HFFc6 (cell line): ENCODE measurements at places on chromosomes 7 and 10.

GRCh38 chr7:138981332-138982203, at the start of gene KIAA1549:
KIAA1549 (minus strand) TSS chr7:138981389; CDS start chr7:138981269, 120 bp downstream.
- peak; percentile 54 for DNase-seq

DNA sequence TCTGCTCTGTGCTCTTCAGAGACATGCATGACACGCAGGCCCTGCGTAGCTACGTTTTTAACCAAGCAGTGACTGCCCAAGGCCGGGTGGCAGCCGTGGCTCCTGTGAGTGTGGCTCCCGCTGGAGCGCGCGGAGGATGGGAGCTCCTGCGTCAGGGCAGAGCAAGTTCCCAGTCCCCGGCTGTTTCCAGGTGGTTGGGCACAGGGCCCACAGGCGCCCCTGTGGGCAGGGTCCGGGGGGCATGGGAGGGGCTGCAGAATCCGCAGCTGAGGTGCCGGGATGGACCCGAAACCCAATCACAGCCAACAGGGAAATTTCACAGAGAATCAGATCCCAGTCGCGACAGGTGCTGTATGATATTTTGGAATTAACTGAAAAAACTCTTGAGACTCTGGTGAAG, 9.8 kb downstream of the NKX6-2 start:
- no peak for DNase-seq

- DNase-seq: no peak
Measured at GRCh38 chr7:117076426-117076943, 123.2 kb downstream of the ST7 start.

DNA sequence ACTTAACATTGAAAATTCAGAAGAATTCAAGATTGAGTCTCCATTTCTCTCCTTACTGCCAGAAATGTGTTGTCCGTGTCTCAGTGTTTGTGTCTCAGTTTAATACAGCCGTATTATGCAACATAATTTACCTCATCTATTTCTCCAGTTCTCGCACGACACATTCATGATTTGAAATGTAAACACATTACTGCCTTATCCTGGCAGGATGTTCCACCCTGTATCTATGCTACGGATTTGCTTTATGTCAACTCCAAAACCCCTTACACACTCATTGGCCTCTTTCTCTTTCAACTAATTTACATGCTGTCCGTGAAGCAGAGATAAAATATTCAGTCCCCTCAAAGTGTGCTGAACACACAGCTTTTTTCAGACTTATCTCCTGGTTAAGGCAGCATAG, 653.7 kb upstream of the SEMA3D start:
- DNase-seq: no peak

DNA sequence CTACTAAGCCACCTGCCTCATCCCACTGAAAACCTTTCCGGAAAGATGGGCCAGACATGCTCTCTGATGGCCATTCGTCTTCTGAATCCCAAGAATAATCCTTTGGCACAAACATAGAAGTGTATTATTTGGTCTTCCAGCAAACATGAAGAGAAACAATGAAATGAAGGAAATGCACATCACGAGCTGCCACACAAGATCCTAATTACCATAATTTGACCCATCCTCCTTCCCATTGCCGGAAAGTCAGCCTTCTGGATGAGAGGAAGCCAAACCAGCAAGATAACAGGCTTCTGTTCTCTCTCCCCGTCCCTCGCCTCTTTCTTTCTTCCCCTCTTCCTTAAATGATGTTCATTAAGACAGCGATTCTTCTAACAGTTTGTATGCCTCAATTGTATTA, 218.9 kb upstream of the KMT2E start:
- no peak for DNase-seq

GRCh38 chr10:24645784-24646183, 77.9 kb downstream of the ARHGAP21 start:
- peak; percentile 15 for DNase-seq

GRCh38 chr10:82742898-82743297, 867.9 kb downstream of the NRG3 start:
- DNase-seq: no peak

DNA sequence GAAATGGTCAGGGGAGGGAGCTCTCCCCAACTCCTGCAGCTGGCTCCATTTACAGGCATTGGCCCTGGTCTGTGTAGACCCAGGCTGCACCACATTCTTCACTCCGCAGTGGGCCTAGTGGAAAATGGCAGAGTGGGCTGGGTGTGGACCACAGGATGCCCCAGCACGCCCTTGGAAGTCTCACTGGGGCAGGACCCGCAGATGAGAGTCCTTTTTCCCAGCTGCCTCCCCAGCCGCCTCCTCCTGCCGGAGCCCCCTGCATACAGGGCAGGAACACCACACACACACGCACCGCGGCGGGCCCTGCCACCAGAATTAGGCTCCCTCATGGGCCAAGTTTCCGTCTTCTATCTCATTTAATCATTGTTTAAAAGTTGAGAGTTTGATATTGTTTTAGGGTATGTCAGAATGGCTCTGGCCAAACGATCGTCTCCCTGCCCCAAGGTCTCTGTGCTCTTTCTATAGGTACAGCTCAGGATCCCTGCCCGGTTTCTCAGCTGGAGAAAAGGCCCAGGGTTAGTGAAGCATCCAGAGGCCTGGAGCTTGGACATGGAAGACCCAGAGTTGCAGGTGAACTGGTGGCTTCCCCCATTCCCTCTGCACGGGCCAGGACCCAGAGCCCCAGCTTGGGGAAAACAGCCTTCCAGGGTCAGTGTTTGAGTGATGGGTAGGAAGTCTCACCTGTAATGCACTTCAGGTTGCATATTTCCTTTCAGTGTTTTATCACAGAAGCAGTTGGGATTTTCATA, 42.0 kb downstream of the ZNF467 start:
- DNase-seq: no peak

DNA sequence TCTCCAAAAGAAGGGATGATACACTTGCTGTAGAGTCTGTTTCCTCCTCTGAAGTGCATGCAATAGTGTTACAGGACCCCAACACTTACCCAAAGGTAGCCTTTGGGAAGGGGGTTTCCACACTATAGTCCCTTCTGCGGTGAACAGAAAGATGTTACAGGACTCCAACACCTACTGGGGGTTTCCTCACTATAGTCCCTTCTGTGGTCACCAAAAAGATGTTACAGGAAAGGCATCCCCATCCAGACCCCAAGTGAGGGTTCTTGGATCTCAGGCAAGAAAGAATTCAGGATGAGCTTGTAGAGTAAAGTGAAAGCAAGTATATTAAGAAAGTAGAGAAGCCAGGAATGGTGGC, 69.2 kb upstream of the PIK3CG start:
- DNase-seq: no peak

DNA sequence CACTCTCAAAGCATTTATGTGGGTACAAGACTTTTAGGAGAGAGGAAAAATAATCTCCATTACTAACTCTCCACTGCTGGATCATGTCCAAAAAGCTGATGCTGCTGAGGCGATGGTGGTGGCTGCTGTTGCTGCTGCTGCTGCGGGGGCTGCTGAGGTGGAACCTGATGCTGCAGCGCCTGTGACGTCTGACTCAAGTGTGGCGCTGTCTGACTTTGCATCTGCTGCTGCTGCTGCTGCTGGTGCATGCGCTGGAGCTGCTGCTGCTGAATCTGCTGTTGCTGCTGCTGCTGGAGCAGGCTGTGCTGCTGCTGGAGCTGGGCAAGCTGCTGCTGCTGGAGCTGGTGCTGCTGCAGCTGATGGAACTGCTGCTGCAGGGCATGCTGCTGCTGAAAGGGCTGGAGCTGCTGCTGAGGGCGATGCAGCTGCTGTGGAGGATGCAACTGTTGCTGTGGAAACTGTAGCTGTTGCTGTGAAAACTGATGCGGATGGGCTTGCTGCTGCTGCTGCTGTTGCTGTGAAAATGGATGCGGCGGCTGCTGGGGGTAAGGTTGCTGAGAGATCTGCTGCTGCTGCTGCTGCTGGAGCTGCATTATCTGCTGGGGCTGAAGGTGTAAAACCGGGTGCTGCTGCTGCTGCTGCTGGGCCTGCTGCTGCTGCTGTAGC, 34.5 kb downstream of the PAXIP1 start:
- DNase-seq: no peak

DNA sequence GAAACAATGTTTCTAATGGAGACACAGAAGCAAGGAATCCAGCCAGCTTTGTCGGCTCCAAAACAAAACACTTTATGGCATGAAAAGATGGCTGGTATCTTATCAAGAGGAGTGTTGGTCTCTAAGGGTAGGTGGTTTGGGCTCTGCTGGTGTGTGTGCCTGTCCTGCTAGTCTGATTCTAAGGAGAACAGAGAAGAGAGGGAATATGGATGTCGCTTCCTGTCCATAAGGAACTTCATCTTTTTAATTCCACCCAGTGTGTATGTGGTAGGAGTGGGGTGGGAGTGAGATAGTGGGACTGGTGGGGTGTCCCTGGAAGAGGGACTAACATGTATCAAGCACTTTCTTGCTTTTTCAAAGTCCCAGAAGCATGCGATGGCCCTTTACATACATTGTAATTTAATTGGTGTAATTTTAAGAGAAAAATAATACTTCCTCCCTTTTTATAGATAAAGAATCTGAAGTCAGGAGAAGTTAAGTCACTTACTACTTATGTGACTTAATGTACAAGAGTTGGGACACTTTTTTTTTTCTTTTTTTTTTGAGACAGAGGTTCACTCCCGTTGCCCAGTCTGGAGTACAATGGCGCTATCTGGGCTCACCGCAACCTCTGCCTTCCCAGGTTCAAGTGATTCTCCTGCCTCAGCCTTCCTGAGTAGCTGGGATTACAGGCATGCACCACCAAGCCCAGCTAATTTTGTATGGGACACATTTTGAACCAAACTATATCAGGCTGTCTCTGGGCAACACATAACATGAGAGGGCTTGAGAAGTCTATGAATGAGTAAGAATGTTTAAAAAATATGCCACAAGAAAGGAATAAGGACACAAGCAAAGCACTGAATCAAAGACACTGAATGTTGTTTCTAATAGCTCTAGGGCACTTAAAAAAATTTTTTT, 18.8 kb downstream of the NT5C3A start:
- DNase-seq: no peak
